ENCODE measurements at places on chromosomes 7 and 10.

GRCh38 chr10:131750973-131751826 lies 149.6 kb upstream of the PPP2R2D start:
- no peak for DNase-seq

DNA sequence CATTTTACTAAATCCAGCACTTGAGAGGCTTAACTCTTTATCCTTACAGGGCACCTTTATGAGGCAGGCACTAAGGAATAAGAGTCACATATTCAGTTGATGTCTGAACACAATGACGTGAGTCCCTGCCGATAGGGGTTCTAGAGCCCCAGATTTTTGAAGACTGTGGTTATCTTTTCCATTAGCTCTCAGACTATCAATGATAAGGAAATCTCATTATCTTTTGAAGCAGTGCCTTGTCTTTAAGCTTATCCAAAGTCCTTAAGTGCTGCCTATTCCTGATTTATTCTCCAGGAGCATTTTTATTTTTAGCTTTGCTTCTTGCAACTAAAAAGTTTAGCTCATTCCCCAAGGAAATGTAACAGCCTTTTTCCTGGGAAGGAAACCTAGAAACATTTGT lies 444.1 kb upstream of the LRRN3 start:
- no peak for DNase-seq

GRCh38 chr10:73956476-73957359 lies 41.2 kb upstream of the VCL start:
- DNase-seq, result peak; percentile 29

- DNase-seq, result no peak
These were observed 629 bp upstream of the DNAJC9 start for GRCh38 chr10:73247509-73248258.

DNA sequence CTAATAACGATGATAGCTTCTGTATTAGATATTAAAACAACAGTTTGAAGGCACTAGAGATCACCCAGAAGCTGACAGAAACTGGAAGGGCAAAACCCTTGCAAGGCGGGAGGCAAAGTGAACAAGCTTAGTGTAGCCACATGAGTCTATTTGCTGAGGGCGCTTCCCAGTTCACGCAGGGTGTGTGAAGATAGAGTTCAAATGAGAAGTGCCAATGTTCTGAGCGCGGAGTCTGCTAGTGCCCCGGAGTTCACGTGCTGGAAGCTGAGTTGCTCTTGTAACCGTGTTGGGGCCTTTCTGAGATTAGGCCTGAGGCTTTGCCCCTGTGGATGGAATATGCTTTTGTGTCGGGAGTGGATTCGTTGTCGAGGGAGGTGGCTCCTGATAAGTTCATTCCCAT lies 16.6 kb upstream of the GTPBP4 start:
- DNase-seq, result no peak

- no peak for DNase-seq
These were observed 67.9 kb downstream of the CDK1 start for GRCh38 chr10:60846173-60846572.

DNA sequence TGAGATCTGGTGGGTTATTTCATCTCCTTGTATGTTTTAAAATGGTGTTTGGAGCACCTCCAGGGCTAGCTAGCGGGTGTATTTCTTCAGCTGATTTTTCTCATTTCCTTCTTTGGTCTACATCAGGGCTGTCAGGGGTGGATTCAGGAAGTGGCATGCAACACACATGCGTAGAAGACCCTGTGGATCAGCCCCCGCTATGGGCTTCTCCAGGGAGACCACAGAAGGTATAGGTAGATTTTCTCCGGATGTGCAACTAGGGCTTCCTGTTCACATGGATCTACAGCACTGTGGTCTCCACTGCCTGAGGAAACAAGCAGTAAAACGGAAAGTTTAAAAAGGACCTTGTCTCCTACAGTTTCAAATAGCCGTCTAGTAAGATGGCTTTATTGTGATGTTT lies 10.4 kb downstream of the NUB1 start:
- DNase-seq, result peak; percentile 64

GRCh38 chr7:66050990-66051448 lies 24.6 kb upstream of the ASL start:
- DNase-seq, result no peak

- no peak for DNase-seq
These were observed 77.3 kb downstream of the CTBP2 start for GRCh38 chr10:125082881-125083575.

DNA sequence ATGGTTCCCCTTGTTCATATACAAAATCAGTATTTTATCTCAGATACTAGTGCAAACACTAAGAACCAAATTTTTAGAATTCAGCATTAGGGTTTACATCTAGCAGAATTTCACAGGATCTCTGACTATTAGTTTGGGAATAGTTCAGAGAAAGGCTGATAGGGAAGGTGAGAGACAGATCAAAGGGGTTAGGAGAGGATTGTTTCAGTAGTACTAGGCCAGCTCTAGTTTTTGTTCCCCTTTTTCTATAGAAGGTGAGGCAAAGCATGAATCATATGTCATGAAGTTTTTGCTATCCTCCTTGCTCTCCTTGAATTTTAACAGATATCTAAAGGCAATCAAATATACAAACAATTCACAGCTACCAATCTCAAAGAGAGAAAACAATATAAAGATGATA lies 26.1 kb upstream of the CTNNA3 start:
- no peak for DNase-seq

DNA sequence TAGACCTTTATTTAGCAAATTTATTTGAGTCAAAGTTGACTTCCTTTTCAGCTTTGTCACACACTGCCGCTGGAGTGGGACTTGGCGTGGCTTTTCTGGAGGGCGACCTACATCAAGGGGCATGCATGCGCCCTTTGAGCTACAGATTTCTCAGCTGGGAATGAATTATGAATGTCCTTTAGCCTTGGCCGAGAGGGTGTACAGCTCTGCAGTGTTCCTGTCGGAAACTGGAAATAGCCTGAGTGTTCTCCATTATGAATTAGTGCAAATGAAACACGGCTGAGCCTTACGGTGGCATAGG lies 79.7 kb downstream of the GLRX3 start:
- no peak for DNase-seq

GRCh38 chr7:98875501-98875900 lies 2.8 kb upstream of the TRRAP start:
- DNase-seq, result no peak

- no peak for DNase-seq
These were observed 156.7 kb upstream of the KLF6 start for GRCh38 chr10:3941676-3942075.

GRCh38 chr7:83629117-83629880 lies 19.6 kb downstream of the SEMA3E start:
- no peak for DNase-seq

- DNase-seq, result no peak
These were observed 53.1 kb downstream of the OSBPL3 start for GRCh38 chr7:24926623-24927524.

DNA sequence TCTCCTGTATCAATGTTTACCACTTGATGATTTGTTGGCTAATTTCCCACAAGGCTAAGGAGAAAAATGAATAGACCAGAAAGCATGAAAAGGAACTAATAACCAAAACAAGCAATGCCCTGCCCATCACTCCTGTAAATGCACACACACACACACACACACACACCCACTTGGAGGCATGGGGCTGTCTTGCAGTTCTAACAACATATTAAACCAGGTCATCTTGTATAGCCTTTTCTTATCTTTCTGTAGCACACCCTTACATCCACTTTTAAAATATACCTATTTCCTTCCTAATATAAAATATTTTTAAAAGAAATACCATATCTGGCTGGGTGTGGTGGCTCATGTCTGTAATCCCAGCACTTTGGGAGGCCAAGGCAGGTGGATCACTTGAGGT lies 105.3 kb downstream of the CTTNBP2 start:
- DNase-seq, result no peak

GRCh38 chr10:88041243-88042159 lies 178.1 kb downstream of the PTEN start:
- DNase-seq, result no peak

DNA sequence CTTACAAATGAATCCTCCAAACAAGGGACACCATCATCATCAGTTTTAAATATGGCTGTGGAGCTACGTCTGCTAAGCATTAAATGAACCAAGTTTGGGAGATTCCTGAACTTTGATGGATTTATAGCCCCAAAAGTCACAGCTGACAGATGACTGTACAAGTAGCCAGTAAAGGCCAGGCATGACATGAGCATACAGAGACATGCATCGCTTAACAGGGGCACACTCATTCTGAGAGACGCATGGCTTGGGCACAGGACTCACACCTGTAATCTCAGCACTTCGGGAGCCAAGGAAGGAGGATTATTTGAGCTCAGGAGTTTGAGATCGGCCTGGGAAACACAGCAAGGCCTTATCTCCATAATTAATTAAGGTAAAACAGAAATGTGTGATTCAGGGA lies 166.2 kb downstream of the PARD3 start:
- no peak for DNase-seq

DNA sequence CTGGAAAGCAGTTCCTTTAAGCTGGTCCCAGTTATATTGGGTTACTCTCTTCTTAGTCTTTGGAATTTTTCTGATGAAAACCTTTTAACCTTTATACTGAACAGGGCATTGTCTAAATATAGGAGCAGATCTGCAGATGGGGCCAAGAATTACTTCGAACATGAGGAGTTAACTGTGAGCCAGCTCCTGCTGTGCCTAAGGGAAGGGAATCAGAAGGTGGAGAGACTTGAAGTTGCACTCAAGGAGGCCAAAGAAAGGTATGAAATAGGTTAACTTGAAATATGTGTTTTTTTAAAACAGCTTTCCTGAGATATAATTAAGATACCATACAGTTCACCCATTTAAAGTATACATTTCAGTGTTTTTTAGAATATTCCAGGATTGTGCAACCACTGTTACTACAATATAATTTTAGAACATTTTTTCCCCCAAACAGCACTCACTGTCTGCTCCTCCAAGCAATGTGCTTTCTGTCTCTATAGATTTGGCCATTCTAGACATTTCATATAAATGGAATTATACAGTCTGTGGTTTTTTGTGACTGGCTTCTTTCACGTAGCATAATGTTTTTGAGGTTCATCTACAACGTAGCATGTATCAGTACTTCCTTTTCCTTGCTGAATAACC lies 18.9 kb downstream of the OPTN start:
- DNase-seq, result no peak

- DNase-seq, result no peak
These were observed 19.1 kb upstream of the MTPAP start for GRCh38 chr10:30368065-30368718.

GRCh38 chr10:113626809-113627355 lies 37.0 kb downstream of the NRAP start:
- DNase-seq, result no peak

DNA sequence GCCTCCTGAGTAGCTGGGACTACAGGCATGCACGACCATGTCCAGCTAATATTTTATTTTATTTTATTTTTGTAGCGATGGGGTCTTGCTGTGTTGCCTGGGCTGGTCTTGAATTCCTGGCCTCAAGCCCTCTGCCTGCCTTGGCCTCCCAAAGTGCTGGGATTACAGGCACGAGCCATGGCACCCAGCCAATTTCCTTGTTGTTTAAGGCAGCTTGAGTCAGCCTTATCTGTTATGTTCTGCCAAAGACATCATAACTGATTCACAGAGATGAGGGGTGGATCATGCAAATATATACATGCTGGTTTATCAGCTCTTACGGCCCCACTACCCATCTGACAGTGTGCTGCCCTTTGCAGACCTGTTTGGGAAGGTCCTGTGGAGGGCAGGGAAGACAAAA lies 826.7 kb downstream of the TYW1 start:
- DNase-seq, result no peak

DNA sequence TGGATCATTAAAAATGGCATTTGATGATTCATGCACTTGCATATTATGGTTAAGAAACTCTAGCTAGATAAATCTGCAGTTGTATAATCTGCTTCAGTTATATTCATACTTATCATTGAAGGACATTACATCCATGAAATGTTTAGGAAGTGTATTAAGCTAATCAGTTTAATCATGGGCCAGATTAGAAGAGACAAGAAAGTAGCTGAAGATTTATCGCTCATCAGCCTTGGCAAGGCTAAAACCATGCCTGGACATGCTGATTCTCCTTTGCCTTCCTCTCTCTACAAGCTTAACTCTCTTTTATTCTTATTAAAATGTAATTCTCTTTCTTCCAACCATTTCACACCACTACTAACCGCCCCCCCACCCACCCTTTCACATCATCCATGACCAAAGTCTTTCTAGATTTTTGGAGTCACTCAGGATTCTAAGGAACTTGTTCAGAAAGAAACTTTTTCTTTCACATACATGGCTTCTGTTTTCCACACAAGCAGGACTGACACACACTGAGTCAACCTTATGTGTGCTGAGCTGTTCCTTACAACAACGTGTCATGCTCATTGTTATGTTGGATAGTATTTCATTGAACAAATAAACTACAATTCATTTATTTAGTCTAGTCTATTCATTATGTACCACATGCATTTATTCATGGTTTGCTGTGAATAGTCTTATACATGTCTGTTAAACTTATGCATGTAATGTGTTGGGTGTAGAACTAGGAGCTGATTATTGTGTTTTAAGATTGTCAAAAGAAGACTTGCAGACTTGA lies 227.3 kb upstream of the SP8 start:
- DNase-seq, result no peak

GRCh38 chr7:135672560-135673359 lies 10.4 kb downstream of the STMP1 start:
- no peak for DNase-seq

GRCh38 chr10:50636618-50637579 lies 13.1 kb upstream of the SGMS1 start:
- peak; percentile 30 for DNase-seq

GRCh38 chr10:31816318-31816717 lies 112.3 kb downstream of the ARHGAP12 start:
- DNase-seq, result no peak

DNA sequence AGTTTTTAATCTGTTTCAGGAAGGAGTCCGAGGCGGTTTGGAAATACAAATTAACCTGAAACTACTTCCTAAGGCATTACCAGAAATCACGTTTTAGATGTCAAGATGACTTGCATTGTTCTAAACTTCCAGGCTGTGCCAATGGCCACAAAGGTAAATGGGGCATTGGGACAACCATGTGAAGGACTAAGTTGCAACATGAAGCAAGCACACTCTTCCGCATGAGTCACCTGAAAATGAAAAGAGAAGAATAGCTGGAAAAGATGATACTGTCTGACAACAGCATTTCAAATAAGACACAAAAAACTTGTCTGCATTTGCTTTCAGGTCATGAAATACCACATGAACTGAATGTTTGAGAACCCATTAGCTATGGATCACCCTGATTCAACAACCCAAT lies 262.1 kb downstream of the AHR start:
- no peak for DNase-seq

GRCh38 chr10:99527526-99528493 lies 4.9 kb upstream of the NKX2-3 start:
- DNase-seq, result no peak

GRCh38 chr10:118062798-118063238 lies 16.1 kb upstream of the RAB11FIP2 start:
- DNase-seq, result no peak

GRCh38 chr7:4884164-4884563 lies 648 bp upstream of the RADIL start:
- DNase-seq, result no peak

DNA sequence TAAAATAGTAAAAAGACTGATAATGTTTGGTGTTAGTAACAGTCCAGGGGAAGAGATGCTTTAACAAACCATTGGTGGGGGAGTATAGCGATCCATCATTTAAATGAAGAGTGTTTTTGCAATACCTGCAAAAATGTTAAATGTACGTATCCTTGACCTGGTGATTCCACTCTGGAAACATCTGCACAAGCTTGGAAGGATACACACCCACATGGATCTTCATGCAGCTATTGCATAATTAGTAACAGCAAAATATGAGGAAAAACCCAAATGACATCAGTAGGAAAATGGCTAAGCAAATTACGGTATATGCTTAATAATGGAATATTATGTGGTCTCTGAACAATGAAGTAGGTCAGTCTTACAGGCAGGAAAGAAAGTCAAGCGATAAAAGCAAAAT lies 20.5 kb downstream of the WNT2 start:
- DNase-seq, result no peak
